ENCODE measurements at places on chromosomes 6 and 20.
A peak's percentile ranks its signal among the peaks of the same experiment; 100 is the strongest.

DNA sequence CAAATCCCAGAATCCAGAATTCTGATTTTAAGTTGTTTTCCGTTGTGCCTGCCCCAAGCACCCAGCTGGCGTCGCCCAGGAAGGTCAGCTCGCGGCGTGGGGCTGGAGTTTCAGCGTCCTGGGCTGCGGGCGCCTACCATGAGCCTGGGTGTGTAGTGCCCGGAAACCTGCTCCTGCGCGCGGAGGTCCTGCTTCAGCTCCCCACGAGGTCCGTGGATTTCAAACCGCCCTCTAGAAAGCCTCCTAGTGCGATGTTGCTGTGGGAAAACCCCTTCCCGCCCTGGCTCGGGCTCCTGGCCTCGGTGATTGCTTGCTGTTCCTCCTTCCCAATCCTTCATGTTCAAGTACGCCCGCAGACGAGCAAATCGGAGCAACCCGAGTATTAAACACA is 51.3 kb upstream of the NRN1 start:
- no peak for DNase-seq

GRCh38 chr20:23058240-23058639 is 8.8 kb upstream of the THBD start:
- DNase-seq, result no peak

DNA sequence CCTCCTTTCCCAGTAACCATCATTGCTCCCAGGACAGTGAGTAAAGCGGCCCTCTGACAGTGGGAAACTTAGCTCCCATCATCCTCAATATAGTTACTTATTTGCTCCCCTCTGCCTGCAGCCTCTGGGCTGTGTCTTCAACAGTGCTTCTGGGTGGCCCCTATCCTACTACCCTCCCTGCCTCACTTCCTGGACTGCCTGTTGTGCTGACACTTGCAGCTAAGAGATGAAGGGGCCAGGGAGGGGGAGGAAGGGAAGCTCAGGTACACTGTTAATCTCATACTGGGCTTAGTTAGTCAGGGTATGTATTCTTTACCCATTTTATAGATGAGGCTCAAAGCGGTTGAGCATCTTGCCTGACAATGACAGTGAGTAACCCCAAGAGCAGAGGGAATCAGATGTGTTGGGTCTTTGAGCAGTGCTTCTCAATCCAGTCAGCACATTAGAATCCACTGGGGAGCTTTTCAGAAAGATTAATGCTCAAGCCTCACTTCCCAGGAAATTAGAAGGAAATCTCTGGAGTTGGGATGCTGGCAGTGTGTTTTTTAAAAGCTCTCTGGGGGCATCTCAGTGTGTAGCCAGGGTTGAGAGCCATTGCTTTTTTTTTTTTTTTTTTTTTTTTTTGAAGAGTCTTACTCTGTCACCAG is 27.1 kb upstream of the KCNK5 start:
- no peak for DNase-seq

- DNase-seq, result no peak
Measured at GRCh38 chr6:38773338-38773737, 58.2 kb downstream of the DNAH8 start.

GRCh38 chr6:164106345-164106769 is 691.8 kb downstream of the QKI start:
- peak; percentile 12 for DNase-seq

GRCh38 chr20:42714298-42715141 is 475.2 kb downstream of the PTPRT start:
- DNase-seq, result no peak

DNA sequence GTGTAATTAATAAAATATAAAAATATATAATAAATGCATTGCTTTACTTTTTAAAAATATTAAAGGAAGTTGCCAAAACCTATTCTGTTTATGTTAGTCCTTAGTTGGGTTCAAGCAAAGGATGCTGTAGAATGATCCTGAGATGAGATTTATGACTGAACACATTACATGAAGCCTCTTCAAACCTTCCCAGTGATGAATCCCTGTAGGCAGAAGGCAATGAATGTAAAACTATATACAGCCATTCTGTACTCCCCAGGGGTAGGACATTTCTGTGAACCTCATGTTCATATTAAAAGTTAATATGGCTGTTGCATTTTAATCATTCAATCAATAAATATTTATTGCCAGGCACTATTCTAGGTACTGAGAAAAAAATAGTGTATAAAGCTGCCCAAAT is 166.0 kb downstream of the RFPL4B start:
- DNase-seq, result no peak

GRCh38 chr6:19013026-19013705 is 626.0 kb downstream of the RNF144B start:
- DNase-seq, result no peak

DNA sequence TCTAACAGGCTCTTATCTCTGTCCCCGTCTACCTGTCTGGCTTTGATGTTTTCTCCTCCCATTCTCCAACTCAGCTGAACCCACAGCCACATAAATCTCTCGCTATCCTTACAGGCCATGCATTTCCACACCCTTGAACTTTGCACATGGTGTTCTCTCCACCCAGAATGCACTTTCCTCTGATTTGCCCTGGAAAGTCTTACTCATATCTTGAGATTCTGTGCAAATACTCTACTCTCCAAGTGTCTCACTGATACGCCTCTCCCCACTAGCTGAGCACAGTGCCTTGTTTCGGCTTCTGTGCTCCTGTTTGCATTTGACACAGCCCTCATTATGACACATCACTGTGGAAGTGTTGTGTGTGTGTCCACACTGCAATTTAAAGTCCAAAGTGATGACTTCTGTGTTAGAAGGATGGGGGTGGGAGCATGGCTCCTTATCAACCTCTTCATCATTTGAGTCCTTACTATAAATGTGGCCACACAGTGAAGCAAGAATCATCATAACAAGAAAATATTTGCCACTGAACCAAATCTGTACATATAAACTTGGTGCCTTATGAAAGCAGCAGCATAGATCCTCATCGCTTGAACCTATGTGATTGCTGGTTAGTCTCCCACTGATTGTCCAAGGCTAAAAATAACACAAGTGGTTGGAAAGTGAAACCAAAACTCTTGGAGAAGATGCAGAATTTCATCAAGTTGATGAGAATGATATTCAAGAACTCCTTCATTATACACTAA is 5.5 kb upstream of the PRELID3B start:
- DNase-seq, result no peak

GRCh38 chr20:44762466-44763140 is 16.9 kb downstream of the KCNK15 start:
- no peak for DNase-seq

GRCh38 chr6:27442932-27443331 is 30.0 kb downstream of the ZNF184 start:
- DNase-seq, result no peak

- DNase-seq, result no peak
Measured at GRCh38 chr6:166308769-166309589, 787 bp upstream of the PRR18 start.

- DNase-seq, result no peak
Measured at GRCh38 chr6:119980802-119981201, 631.2 kb upstream of the MAN1A1 start.

GRCh38 chr6:1322156-1322555 is 10.3 kb downstream of the FOXQ1 start:
- no peak for DNase-seq

DNA sequence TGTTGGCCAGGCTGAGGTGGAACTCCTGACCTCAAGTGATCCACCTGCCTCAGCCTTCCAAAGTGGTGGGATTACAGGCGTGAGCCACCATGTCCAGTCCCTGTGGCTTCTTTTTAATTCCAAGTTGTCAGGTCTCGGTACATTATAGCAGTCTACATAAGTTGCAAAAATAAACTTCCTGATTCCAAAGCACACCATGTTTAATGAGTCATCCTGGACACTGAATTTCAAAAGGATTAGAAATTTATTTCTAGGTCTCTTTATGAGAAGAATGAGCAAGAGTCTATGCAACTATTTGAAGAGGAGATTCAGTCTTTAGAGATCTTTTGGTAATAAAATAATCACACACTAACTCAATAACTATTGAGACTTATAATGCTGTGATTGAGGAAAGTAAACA is 63.9 kb upstream of the MCHR2 start:
- no peak for DNase-seq

DNA sequence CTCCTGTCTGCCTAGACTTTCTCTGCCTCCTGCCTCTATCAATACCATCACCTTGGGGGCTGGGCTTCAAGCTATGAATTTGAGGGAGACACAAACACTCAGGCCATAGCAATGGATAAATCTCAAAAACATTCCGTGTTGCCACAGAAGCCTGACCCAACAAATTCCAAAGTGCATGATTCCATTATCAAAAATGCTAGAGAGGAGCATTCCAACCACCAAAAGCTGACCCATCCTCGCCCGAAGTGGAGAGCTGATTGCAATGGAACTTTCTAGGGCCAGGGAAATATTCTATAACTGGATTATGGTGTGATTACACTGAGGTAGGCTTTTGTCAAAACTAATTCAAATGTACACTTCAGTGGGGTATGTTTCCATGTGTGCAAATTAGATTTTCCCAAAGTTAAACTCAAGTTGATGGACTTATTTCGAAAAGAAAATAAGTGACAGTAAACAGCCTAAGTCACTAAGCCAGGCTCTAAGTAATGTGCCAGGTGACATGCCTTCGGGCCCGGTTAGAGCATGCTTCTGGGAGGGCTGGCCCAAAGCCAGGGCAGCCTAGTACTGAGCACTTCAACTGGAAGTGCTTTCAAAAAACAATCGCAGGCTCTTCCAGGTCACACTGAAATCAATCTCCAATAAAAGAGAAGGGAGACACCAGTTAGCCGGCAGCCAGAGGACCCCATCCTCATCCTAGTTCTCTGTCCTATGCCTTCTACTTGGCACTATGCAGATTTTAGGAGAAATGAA is 142.3 kb downstream of the TBXT start:
- DNase-seq, result no peak

GRCh38 chr20:33933469-33933909 is 60.2 kb upstream of the RALY start:
- peak; percentile 72 for DNase-seq

DNA sequence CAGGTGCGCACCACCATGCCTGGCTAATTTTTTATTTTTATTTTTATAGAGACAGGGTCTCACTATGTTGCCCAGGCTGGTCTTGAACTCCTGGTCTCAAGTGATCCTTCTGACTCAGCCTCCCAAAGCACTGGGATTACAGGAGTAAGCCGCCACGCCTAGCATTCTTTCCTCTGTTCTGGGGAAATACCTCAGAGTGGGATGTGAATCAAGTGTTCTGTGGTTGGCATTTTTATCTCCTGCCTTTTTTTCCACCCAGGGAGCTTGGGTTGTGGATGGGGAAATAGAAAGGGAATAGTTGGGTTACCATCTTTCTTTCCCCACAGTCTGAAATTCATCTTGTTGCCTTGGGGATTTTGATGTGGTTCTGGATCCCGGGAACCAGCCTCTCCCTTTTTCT is 24.1 kb downstream of the TFAP2C start:
- no peak for DNase-seq

- no peak for DNase-seq
Measured at GRCh38 chr6:107655864-107656263, 165.9 kb downstream of the SOBP start.

DNA sequence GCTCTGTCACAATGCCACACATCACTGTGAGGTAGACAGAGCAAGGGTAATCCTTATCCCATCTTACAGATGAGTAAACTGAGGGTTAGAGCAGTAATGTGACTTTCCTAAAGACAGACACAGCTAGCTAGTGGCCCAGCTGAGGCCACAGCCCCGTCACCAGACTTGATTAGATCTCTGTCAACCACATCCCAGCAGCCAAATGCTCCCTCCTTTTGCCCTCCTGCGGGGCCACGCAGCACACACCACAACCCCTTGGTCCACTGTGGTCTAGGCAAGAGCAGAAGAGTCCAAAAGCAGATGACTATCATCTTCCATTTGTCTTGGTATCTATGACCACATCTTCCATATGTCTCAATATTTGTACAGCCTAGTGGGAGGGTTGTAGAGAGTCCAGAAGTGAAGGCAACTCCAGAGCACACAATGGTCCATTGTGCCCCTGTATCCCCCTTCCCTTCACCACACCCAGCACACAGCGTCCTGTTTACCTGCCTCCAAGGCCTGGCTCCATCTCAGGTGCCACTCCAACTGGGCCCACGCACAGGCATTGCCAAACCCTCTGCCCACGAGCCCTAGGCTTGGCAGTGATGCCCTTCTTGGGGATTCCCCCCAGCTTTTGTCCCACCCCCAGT is 47.1 kb upstream of the FOXP4 start:
- DNase-seq, result no peak

GRCh38 chr6:81071121-81071520 is 681.4 kb downstream of the TENT5A start:
- DNase-seq, result no peak

DNA sequence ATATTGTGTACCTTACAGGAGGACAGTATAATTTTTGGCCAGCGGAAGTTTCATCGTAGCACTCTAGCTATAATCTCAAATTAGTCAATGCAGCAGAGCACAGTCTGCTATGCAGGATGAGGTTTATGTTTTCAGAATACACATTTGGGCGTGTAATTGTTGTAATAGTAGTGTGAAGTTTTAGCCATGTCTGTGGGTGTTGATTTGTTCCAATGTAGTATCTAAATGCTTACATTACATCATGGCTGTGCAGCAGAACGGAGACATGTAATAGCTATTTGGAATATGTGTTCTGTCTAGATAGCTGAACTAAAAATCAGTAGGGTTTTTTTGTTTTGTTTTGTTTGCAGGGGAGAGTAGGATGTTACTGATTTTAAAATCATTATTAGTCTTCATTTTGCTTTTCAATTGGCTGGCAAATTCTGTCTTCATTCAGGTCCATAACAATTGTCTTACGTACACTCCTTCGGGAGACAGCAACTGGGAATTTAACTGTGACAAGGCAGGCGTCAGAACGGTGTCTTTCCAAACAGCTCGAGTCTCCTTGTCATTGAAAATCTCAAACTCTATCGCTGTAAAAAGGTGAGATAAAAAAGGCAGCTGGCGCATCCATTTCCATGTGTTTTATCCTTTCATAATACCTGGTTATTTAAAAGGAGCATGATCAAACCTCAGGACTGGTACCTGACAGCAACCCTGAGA is 65.1 kb upstream of the CDH4 start:
- no peak for DNase-seq

DNA sequence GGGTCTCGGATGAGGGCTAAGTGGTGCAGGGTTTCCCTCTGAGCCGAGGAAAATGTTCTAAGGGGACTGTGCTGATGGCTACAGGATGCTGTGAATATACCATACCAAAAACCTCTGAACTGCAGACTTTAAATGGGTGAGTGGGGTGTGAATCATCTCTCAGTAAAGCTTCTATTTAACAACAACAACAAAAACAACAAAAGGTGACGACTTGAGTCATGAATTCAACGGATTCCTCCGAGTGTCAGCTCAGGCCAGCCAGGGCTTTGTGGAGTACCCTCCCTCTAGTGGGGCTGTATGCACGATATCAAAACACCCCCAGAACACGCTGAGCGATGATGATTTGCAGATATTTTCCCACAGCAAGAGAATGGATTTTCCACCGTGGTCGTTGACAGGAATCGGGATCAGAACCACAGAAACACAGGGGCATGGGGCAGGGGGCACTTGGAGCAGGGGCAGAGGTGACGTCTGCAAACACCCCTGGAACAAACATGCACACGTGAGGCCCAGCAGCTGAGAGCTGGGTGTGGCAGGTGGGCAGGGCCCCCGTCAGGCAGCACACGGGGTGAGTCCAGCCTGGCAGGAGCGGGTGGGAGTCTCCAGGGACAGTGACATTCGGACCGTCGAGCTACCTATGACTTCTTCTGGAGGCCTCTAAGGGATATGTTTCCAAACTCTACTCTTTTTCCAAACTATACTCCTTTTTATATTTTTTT is 38.6 kb downstream of the SLC2A4RG start:
- no peak for DNase-seq

- DNase-seq, result peak; percentile 20
Measured at GRCh38 chr6:4313044-4313686, 177.8 kb upstream of the ECI2 start.

- DNase-seq, result no peak
Measured at GRCh38 chr20:58570204-58570859, 55.1 kb upstream of the APCDD1L start.

- no peak for DNase-seq
Measured at GRCh38 chr6:12355354-12355753, 65.2 kb downstream of the EDN1 start.

All from KBM-7 (cell line).